ENCODE measurements at places on chromosomes 7 and 10. TPM values are rescaled to one million over a fixed set of nuclear protein-coding genes. Genes with fewer than 3 reads are reported as not detected.

GRCh38 chr7:16115374-16115773, 306.0 kb downstream of the CRPPA start:
- DNase-seq: no peak

GRCh38 chr7:84484502-84485079, 290.0 kb upstream of the SEMA3A start:
- DNase-seq: no peak

ZNF783 gene
- 9.1 TPM for total RNA-seq

GRCh38 chr10:69772933-69773704, 28.6 kb upstream of the COL13A1 start:
- no peak for DNase-seq

PRSS37 gene
- not detected for total RNA-seq

RTKN2 gene
- total RNA-seq: 11.9 TPM

- DNase-seq: no peak
Observed at GRCh38 chr10:34905200-34905927, 90.3 kb upstream of the PARD3 start.

Data from fibroblast of the aortic adventitia (primary cell).